Neuronal stem cell (in vitro differentiated cells): ENCODE measurements at places on chromosomes 12 and 14.

DNA sequence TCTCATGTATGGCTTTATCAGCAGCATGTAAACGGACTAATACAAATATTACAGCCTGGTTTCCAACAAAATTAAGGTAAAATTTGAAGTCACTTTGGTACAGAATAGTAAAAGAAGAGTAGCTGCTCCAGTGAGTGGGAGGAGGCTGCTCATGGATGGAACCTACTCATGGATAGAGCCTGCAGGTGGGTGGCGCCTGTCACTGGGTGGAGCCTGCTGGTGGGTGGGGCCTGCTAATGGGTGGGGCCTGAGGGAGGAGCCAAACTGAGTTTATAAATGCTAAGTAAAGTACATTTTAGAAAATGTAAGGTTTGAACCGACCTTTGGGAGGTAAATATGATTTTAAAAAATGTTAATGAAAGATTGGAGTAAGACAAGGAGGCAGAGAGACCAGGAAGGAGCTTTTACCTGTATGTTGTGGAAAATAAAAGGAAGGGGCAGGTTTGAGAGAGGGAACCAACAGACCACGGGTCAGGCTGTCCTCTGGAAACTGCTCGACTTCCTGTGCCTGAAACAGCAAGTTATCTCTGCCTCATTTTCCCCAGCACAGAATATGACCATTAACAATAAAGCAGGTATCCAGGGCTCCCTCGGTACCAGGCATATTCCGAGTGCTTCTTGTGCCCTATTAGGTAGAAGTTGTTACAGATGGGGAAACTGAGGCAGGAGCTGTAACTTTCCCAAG is 55.9 kb upstream of the SEL1L start:
- no peak for DNase-seq

- DNase-seq = no peak
Measured at GRCh38 chr12:1553536-1553935, 40.8 kb downstream of the FBXL14 start.

- no peak for DNase-seq
Measured at GRCh38 chr12:48442179-48442847, 30.0 kb upstream of the ANP32D start.

DNA sequence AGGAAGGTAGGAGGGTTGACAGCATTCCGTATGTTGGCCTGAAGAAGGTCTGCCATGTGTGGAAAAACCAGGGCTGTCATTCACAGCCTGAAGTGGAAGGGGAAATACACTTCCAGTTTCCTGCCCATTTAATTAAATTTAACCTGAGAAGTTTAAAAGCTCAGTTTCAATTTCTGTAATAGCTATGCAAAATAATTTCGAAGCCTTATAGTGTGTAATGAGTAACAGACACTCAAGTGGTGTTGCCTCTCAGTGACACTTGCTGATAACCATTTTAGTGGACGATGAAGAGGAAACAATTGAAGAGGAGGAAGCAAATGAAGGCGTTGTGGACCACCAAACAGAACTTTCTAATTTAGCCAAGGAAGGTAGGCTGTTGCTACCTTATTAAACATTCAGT is 44.8 kb downstream of the EP400 start:
- DNase-seq = no peak

DNA sequence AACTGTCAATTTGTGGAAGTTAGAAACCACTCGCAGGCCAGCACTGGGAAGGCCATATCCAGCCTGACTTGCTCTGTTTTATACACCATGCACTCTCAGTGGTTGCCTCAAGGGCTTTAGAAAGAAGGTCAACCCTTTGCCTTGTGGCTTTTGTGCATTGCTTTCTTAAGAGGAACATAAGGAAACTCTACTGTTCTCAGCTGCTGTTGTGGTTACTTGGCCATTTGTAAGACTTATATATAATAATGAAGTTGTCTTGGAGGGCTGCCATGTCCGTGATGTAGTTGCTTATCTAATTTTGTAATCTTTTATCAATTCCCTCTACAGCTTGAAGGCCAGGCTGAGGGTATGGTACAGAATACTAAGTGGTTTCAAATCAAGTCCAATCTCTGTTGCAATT is 637.8 kb downstream of the DIO2 start:
- DNase-seq = no peak

DNA sequence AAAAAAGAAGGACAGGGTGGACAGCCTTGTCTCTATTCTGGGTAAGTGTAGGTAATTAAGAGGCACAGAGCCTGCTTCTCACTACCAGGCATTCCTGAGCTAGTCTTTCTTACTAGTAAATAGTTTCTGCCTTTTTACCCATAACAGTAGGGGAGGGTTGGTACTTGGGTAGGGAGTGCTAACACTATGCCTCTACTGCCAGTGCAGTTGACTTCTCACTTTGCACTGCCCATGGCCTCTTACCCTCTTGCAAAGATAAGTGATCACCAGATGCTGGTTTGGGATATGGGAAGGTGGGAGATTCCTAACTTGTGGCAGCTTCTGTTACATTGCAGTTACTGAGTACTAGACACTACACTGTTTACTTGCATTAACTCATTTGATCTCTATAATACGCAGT is 11.6 kb downstream of the AHSA1 start:
- no peak for DNase-seq

DNA sequence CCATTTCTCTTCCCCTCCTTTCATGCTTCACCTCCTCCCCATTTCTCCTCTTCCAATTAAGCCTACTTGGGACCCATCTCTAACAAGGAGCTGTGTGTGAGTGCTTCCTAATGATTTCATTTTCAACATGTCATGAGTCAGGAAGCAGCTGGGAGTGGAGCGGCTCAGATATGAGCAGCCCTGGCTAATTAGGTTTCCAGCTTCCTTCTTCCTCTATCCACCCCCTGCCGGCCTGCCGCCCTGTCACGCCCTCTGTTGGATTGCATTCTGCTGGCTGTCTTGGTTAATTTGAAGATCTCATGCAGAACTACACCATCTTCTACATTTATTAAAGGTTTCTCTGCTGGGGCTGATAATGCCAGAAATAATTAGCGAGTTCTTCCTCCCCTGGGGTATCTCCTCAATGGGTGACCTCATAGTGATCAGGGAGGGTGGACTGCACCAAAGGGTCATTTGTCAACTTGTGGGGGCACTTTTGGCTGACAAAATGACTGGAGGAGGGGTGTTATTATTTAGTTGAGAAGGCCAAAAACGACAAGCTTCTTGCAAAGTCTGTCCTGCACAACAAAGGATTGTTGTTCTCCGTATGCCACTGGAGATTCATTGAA is 300.9 kb upstream of the SRRM4 start:
- peak; percentile 32 for DNase-seq

- no peak for DNase-seq
Measured at GRCh38 chr12:42893803-42894202, 304.3 kb upstream of the PRICKLE1 start.

DNA sequence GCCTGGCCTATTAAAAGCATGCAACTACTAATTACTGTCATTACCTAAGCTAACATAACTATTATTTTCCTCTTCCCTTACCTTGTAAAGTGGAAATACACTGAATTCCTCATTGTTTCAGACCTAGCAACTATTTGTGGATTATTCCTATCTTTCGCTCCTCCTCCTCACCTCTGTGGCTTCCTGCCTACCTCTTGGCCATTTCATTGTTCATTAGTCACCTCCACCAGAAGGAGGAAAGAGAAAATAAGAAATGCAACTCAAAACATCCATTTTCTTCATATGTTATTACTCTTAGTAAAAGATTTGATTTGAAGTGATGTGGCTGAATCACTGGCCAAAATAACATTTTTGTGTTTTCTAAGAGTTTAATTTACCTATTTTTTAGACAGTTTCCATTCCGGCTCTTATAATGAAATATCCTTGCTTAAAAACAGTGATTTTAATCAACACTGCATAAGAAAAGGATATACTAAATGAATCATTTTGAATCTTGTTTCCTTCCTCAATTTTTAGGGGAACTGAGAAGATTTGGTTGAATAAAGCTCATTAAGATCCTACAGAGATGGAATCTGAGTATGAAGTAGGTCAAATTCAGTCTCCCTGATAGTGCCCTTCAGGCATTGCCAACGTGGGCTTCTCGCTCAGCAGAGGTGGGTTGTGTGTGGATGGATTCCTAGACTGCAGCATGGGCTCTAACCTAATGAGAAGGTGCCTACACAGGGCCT is 27.6 kb upstream of the ARHGAP5 start:
- DNase-seq = no peak
